Right lobe of liver (tissue), 6 donors: ENCODE measurements at places on chromosomes 1 and 21. TPM values are rescaled to one million over a fixed set of nuclear protein-coding genes. Genes with fewer than 3 reads are reported as not detected.

DNA sequence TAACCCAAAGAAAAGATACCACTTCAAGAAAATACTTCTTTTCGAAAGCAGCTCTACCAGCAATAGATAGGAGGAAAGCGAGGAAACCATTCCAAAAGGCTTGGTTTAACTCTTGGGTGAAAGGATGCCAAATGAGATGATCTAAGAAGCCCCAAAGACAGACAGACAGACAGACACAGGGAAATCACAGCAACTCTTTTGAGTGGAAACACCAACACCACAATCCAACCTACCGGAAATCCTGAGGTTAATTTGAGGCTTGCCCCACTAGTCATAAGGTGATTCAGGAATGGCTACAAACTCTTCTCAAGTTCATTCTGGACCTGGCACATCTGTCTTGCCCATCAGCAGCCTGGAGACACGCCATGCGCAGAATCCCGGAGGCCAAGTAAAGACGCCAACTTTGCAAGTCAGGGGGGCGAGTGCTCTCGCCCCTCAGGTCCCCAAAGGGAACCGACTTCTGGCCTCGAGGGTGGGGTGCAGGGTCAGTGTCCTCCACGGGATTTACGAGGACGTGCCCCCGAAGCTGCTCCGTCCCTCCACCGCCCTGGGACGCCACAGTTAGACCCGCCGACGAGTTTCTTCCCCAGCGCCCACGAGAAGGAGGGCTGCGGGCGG is 778 bp downstream of the EVI5 start:
- DNase-seq, result no peak

GRCh38 chr1:63868268-63868781 is 94.5 kb downstream of the ROR1 start:
- DNase-seq, result no peak

The FAM72D gene
- total RNA-seq, result not detected

The NECTIN4 gene
- total RNA-seq, result not detected

DNA sequence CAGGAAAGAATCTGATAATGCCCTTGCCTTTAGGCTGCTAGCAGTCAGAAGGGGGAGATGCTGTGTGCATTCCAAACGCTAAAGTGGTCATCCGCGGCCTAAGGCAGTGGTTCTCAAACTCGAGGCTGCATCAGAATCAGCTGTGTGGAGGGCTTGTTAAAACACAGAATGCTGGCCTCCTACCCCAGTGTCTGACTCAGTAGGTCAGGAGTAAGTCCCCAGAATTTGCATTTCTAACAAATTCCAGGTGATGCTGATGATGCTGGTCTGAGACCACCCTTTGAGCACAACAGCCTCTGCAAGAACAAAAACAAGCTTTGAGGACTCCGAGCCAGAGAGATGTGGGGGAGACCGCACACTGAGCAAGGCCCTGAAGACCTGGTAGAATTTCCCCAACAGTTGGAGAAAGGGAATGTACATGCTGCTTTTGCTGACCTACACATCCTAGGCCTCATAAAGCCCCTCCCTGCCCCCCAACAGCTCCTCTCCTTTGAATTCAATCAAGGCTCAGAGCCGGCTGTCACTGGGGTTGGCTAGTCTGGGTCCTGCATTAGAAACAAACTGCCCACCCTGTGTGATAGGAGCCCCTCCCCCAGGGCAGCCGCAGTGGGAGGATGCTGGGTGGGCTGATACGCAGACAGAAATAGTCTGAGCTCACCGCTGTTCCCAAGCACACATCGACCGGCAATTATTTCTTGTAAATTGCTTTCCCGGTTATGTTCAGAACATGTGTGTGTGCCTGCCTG is 27.1 kb downstream of the SHISAL2A start:
- no peak for DNase-seq

The IKBKE gene
- total RNA-seq, result 2.0 TPM

DNA sequence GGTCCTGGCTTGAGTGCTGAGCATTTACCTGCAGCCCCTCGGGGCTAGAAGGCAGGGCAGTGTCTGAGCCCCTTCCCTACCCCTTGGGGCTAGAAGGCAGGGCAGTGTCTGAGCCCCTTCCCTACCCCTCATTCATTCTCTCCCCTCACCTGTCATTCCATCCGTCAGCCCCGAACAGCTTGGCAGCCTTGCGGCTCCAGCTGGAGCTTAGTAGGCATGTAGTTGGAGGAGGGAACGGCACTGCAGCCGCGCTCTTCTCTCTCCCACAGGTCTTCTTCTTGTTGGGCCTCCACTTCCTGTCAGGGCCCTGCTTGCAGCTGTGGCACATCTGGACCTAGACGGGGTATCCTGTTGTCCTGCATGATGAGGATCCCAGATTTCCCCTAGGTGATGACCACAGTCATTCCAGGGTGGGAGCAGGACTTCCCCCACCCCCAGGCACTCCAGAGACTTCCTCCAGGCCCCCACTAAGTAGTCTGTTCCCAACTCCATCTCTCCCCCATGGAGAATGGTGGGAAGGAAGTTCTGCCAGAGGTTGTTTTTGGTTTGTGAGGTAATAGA is 22.2 kb downstream of the MAPKAPK2 start:
- DNase-seq, result no peak

The PLEKHN1 gene
- 0.26 TPM for total RNA-seq
